Activated CD4-positive, alpha-beta T cell treated with anti-CD3 and anti-CD28 coated beads, Interleukin-2, amount 50 U/mL, for 16 hours (primary cell): ENCODE measurements at places on chromosomes 3 and 15.

DNA sequence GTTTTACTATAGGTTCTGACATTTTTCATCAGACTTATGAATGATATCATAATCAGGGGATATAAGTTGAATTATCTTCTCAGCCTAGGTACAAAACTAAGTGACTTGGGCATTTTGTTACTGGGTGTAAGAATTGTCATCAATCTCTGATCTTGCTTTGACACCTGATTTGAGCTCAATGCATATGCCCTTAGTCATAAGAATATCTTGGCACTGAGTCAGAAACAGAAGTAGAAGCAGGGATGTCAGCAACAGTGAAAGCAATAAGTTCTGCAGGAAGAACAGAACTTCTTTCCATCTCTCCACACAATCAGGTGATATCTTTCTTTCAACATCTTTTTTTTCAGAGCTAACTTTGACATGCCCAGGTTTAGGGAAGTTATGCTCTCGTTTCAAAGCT, 14.6 kb downstream of the SLITRK3 start:
- no peak for DNase-seq

GRCh38 chr3:134477938-134478337, 7.8 kb downstream of the ANAPC13 start:
- no peak for DNase-seq

- peak; percentile 36 for DNase-seq
Observed at GRCh38 chr3:14885307-14885706, 62.1 kb upstream of the NR2C2 start.

DNA sequence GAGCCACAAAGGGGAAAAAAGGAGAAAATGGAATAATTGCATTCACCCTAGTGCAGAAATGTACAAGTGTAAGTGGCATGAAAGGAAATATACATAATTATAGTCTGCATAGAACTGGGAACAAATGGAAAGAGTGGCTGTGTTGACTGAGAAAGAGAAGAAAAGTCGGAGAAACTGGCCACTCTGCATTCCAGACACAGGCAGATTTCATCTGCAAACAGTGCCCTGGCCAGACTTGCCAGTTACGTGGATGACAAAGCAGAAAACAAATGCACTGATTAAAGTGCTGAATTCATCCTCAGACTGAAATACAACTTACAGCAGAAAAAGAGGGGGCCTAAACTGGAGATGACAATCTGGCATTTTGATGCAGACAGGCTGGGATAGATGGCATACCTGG, 129.8 kb downstream of the FGF12 start:
- no peak for DNase-seq

DNA sequence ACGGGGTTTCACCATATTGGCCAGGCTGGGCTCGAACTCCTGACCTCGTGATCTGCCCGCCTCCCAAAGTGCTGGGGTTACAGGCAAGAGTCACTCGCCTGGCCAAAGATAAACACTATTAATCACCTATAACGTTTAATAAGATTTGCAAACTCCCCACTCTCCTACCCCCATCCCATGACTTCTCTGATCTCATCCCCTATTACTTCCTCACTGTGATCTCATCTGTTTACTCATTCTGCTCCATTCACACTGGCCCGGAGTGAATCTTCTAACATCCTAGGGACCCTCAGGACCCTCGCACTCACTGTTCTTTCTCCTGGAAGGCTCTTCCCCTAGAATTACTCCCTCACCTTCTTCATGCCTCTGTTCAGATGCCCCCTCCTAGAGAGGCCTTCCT, 78.9 kb downstream of the DGKG start:
- no peak for DNase-seq

DNA sequence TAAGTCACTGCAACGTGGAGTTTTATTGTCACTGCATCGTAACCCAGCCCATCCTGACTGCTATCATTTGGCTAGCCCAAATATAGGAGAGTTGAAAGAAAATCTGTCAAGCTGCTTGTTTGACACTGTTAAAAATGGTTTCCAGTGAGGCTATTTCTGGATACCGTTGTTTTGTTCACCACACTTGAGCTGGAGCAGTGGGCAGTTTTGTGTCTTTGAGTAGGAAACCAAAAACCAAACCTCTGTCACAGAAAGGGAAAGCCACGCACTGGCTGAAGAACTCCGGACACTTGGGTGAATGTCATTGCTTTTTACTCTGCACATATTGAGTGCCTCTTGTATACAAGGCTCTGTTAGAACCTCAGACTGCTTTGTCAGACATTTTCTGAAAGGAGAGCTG, 446.4 kb upstream of the CFAP20DC start:
- DNase-seq, result no peak

GRCh38 chr3:157098823-157099185, 61.1 kb downstream of the CCNL1 start:
- no peak for DNase-seq

DNA sequence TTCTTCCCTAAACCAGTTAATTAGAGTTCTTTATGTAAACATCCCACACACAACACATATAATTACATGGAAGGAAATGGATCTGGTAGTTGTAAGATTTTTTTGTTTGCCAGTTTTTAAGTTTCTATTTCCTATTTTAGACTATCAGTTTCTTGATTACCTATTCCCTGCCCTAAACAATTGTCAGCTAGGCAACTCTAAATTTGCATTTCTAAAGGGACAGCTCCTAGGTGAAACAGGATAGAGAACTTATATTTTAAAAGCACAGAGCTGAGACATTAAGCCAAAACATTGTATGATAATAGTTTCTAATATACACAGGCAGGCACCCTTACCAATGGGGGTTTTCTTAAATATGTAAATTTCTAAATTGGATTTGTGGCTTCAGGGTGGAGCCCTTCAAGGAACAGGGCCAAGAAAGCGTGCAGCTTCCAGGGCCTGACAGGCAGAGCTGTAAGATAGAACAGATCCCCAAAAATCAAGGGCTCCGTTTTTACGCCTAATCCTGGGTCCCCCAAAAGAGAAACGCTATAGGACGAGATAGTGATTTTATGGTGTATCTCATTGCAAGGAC, 8.9 kb downstream of the LEKR1 start:
- DNase-seq, result no peak

- no peak for DNase-seq
Observed at GRCh38 chr3:126535636-126536035, 11.7 kb downstream of the CHST13 start.

DNA sequence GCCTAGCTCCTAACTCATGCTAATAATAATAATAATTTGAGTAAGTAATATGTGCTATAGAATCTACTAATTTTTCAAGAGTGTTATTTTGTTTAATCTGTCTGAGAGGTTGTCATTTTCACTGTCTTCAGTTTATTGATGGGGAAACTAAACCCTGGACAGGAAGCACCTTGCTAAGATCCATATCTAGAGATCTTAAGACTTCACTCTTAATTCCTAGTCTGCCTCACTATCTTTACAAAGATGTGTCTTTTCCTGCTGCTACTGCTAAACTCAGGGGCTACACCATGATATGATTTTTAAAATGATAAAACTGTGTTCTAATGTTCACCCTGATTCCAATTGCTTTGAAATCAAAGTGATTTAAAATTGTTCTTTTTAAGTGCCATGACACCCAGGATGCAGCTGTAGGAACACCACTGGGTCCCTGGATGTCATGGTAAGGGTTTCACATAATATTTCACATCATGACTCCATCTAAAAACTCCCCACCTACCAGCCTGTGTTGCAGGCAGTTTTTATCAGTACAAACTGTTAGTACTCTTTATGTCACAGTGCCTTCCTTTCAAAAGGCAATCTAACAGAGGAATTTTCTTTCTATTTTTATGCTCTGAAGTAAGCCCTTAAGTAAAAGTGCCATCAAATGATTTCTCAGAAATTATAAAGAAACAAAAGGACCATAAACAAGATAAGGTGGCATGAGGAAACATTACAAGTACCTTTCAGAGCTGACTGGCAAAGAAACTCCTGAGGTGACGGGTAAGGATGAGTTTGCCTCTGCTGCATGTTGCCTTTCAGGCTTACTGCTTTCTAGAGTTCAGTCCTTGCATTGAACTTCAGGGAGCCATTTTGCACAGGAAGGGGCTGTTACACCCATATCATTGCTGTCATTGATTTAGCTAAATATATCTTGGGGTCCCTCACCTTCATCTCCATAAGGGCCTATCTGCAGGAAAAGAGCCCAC, 160.1 kb upstream of the SATB1 start:
- no peak for DNase-seq

DNA sequence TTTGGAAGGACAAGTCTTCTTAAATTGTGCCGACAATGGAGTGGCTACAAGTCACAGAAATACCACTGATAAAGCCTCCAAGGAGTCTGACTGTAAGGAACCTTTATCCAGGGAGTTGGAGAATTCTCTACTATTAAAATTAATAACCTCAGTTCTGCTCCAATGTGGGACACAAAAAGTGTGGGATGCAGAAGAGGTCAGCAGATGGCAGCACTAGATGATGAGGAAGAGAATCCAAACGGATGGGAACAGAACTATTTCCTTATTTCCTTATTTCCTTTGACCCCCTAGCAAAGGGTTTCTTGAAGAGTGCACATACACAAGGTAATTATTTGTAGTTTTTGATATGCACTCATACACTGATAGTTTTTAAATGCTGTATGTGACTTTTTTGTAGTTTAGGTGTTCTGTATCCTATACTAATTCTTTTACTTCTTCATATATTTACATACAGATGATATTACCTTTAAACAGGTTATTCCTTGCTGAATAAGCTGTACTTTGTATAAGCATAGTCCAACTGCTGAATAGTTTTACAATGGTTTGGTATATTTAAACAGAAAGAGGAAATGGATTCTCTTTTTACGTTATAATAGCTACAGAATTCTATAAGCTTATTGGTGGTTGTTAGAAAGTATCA, 25.6 kb upstream of the NLGN1 start:
- DNase-seq, result peak; percentile 3

- no peak for DNase-seq
Observed at GRCh38 chr3:81760215-81760614, 1.2 kb downstream of the GBE1 start.

DNA sequence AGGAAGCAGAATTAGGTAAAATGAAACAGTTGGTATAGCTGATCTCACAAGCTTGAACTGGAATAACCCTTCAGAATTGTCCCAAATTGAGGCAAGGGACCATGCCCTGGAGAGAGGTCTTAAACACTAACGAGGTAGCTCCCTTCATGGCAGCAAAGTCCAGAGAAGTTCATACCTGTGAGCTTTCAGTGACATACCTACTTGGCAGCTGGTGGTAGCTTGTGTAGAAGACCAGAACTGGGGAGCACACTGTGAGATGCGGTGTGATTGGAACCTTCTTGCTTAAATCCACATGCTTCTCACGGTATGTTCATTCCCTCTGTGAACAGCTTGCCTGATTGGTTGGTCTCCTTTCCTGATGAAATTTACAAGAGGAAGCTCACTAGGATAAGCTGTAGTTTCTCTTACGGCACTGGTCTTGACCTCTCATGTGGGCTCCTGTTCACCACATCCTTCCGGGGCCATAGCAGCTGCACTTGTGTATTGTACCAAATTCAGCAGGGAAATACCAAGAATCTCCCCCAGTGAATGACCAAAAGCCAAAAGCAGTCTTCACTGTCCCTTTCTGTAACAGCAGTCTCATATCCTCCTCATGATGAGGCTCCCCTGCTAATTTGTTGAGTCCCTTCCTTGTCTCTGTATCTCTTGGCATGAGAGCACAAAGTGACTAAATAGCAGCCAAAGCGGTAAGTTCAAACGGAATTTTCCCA, 483.7 kb upstream of the FRG2C start:
- no peak for DNase-seq

DNA sequence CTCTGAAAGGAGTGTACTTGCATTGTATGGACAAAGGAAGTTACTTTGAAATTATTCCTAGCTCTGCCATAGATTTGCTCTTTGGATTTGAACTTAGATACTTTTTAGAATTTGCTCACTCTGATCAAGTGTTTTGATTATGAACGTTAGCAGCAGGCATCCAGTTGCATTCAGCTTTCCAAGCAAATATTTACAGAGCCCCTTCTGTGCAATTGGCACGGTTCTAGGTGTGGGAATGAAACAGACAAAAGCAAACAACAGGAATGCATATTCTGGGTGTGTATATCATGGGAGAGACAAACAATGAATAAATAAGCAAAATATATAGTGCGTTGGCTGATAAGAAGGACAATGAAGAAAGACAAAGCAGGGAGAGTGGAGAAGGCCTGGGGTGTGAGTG, 125.5 kb upstream of the ADAMTS9 start:
- no peak for DNase-seq

DNA sequence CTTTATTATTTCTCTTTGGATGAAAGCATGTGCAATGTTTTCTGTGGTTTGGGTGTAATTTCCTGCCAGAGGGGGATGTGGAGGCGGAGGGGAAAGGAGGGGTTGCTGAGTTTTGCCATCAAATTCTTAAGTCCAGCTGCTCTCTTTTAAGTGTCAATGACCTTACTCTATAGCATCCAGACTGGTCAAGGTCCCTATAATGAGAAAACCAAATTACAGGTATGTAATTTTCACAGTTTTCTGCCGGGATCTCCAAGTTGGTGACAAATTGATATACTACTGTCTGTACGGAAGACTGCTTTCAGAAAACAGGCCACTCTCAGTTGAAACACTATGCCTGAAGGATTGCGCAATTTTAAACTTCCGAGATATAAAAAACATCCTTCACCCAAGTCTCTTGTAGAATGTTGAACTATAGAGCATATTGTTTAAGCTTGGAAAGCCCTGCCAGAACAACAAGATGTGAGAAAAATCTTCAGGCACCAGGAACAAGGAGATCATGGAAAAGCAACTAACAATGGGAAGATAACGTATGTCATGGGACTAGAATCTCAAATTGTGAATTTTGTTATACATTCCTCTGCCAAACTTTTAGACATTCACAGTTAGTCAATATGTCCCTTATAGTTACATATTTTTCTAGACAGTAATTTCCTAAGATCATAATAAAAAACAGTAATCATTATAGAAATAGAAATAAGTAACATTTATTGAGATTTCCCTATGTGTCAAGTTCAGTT, 300.7 kb upstream of the SATB1 start:
- DNase-seq, result peak; percentile 72

DNA sequence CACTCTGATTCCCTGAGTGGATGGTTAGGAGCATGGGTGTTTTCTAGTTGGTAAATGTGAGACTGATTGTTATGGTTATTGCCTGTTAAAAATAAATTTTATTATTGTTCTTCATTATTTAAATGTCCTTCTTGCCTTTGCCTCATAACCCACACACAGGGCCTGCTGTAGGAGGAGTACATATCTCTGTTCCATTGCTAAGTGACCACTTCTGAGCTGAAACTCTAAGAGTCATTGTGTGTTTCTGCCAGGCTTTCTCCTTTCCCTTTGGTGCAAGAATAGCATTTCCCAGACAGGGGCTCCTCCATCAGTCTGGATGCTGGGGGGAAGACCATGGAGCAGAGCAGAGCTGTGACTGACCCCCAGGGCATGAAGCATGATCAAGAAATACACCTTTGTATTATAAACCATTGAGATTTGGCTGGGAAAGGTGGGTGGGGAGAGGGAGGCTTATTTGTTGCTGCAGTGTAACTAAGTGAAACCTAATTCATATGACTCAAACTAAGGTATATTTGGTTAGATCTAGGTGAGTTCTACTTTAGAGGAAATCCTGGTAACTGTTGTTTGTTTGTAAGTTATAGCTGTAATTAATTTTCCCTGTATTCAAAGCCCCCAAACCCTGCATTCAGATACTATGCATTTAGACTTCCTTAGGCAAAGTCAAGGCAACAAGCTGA, 137.4 kb downstream of the TGFBR2 start:
- DNase-seq, result no peak
